Right kidney (tissue), 9 donors: ENCODE measurements at places on chromosomes 13 and 19.

- no peak for DNase-seq
These were observed 2.1 kb downstream of the CYP4F3 start for GRCh38 chr19:15642807-15643206.

GRCh38 chr19:379796-380195 is 29.2 kb downstream of the C2CD4C start:
- DNase-seq, result no peak

- DNase-seq, result no peak
These were observed 199.0 kb upstream of the RXFP2 start for GRCh38 chr13:31540281-31540680.

DNA sequence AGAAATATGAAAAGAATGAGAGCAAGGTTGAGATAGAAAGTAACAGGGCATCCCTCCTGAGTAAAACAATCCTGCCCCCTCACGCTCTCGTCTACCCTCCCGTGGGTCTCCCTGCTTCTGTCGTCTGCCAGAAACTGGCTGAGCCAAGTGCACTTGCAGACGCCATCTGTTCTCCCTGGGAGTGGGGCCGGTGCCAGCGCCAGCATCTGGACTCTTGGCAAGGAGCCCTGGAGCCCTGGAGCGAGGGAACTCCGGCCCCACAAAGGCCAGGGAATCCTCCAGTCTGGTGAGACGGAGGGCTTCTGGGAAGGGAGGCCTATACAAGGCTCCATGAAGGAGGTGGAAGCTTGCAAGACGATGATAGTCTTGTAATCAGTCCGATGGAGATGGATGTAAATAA is 2.3 kb upstream of the TMEM91 start:
- no peak for DNase-seq

DNA sequence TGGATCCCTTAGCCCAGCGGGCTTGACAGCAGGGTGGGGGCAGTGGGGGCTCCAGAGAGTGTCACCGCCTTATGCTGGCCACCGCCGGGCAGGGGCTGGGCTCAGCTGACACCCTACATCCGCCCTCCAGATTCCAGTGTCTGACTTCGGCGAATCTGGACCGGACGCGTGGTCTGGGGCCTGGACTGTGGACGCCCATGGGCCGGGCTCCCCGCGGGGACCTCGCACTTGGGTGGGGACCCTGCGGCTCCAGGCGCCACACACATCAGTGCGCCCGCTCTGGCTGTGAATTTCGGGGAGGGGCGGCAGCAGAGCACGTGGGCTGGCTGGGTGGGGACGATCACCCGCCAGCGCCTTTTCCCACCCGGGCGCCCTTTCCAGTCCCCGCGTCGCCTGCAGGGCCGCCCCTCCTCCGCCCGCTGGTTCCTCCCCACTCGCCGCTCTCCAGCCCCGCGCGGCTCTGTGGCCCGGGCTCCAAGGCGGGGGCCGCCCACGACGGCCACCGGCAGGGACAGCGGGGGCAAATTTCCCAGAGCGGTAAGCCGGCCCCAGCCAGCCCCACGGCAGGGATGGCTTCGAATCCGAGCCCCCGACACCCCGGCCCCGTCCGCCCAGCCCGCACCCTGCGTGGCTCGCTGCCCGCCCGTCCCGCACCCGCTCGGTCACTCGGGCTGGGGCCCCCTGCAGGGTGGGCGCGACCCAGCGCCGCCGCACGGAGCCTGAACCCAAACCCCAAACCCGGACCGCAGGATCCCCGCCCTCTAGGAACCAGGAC is 23.3 kb upstream of the ZNF99 start:
- DNase-seq, result no peak

- DNase-seq, result no peak
These were observed 38.6 kb downstream of the LIG4 start for GRCh38 chr13:108176685-108177274.
